Fibroblast of mammary gland (primary cell): ENCODE measurements at places on chromosomes 6 and 20.

- peak; percentile 40 for DNase-seq
Measured at GRCh38 chr6:77448546-77448945, 14.7 kb downstream of the HTR1B start.

DNA sequence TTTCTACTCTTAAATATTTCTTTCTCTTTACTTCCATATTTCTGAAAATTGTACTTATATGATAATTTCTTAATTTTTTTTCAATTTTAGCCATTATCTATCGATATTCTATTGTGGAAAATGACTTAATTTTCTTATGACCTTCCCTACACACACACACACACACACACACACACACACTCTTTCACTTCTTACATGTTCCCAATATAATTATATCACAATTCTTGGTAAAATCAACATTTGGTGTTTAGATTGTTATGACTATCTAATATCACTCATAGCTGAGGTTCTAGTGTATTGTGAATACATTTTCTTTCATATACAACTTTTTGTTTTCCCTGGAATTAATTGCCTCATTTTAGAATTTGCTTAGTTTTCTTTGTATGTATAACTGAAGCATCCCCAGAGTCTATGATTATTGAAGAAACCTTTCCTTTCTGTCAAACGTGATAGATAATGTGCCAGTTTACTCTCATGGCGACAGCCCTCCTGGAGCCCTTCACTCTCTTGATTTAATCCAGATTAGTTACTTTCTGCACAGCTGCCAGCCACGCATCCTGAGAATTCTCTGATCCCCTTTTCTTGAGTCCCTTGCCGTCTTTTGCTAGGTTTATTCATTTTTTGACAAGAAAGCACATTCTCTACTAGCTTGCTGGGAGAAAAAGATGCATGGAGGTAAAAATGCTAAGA, 63.4 kb downstream of the RNF182 start:
- DNase-seq, result no peak

DNA sequence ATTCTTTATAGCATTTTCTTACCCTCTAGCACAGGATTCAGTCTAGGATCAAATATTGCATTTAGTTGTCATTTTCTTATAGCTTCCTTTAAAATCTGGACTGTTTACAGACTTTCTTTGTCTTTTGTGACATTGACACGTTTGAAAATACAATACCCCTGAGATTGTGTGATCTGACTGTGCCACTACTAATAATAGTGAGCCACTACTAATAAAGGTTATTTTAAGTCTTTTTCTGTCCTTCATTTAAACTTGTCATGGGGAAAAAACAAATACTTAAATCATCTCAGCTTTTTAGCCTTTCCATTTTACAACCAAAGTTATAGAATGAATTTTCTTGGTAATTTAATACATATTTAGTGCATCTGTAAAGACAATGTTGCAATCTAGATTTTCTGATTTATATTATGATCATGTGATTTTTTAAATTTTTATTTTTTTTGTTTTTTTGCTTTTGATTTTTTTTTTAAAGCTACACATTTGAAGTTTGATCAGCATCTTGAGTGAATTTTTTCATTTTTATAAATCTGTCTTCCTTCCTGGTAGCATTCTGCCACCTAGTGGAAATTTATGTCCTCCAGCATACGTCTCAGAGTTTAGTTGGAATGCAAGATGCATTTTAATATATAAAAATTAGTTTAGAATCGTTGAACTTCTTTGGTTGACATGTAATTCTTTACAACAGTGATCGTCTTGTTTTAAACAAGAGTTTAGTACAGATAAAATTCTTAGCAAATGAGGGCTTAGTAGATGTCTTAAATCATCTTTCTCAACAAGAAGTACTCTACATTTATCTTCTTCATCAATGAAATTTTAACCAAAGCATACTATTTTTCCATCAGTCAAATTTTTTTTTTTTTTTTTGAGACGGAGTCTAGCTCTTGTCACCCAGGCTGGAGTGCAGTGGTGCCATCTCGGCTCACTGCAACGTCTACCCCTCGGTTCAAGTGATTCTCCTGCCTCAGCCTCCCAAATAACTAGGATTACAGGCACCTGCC, 119.4 kb downstream of the NCOA3 start:
- peak; percentile 77 for DNase-seq

GRCh38 chr20:49140411-49140810, 47.7 kb downstream of the STAU1 start:
- no peak for DNase-seq

GRCh38 chr20:62628691-62629090, 13.6 kb upstream of the SLCO4A1 start:
- no peak for DNase-seq

DNA sequence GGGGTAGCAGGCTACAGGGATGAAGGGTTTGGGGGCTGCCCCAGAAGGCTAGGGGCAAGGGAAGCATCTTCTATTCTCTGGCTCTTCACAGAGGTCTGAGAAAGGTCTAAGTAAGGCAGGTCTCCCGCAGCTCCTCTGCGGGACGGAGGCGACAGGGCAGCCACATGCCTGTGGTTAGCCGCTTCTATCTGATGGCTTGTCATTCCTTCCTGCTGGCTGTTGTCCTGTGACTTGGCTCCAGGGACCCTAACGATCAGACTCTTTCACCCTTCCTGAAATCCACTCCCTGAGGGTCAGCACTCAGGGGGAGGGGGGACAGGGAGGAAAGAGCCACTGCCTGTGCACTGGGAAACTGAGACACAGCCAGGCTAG, 673 bp downstream of the CST7 start:
- DNase-seq, result no peak

DNA sequence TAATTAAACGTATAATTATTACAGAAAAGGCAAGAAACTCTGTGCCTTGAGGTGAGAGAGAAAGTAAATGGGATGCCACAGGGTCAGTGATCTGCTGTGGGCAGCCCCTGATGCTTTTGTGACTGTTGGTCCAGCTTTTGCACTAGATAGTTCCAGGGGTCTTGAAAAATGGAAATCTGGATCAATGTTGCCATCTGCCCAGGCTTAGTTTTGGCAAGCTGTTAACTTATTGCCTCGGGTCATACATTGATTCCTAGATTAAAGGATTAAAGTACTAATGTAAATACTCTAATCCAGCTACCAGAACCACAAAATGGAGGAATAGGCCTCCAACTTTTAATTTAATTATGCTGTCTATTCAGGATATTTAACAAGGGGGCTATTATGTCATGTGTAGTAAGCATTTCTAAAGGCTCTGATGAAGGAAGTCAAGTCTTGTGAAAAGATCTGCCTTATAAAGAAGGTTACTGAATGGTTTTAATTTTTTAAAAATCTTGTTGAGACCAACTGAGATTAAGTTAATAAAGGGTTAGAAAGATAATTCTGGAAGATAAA, 376.0 kb upstream of the HS3ST5 start:
- DNase-seq, result no peak

DNA sequence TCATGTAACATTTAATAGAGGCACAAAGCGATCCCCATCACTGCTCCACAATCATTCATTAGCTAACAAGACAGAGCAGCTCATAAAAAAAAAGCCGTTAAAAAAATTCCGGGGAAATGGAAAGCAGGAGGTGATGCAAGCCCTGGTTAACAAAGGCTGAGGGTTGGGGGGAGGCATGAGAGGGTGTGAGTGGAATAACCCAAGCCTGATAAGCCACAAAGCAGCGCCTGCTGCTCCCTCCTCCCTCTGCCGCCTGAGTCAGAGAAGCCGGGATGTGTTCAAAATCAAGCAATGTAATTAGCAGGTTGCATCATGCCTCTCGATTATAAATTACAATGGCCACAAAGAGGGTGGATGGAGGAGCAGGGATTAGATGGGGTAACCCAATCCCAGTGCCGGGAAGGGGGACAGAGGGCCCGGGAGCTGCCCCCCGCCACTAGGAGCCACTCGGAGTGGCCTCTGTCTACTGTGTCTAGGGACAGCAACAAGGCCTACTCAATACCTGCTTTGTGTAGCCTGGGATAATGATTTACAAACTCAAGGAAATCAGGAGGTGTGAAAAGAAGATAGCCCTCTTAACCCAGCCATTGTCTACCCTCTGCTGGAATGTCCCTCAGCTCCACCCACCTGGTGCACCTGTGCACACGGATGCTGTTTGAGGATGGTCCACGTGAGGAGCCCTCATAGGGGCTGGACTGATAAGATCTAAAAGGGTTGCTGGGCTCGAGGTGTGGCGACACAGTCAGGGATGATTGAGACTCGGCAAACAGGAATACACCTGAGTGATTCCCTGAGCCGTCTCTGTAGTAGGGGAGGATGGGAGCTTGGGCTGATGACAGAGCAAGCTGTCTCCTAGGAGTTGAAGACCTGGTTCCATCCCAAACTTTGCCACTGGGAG, 156.9 kb downstream of the VEGFA start:
- peak; percentile 71 for DNase-seq

DNA sequence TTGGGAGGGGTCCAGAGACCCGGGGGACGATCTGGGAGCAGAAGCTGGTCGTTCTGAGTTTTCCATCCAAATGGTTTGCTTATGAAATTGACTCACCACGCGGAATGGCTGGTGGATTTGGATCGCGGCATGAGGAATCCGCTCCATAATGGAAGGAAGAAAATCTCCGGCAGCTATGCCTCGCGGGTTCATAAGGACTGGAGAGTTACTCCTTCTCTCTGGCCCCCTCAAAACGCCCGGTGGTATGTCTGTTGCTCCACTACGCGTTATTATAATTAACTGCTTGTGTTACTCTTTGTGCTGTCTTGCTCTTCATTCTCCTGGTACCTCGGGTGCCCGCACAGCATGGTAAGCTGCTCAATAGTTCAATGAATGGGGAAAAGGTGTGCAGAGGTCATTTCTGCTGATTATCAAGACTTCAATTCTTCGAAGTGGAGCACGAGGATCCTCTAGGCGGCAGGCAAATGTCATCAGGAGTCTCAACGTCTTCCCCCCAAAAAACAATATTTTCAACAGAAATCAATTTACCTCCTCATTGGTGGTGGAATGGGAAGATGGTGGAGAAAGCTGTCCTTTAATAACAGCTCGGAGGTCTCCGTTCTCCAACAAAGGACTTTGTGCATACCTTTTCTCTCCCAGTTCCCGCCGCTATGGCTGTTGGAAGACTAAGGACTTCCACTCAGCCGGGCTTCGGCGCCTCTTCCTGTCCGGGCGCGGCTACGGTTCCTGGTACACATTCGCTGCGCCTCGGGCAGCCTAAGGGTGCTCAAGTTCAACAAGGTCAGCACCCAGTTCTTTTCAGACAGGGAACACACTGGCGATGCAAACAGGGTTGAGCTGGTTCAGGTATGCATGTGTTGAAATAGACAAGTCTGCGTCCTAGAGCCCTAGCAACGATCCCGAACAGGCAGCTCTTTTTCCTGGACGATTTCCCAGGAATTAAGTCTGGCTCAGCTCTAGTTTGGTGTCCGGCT, 9.2 kb upstream of the PRSS16 start:
- DNase-seq, result no peak

GRCh38 chr6:3471286-3471685, 14.4 kb upstream of the SLC22A23 start:
- DNase-seq, result no peak

DNA sequence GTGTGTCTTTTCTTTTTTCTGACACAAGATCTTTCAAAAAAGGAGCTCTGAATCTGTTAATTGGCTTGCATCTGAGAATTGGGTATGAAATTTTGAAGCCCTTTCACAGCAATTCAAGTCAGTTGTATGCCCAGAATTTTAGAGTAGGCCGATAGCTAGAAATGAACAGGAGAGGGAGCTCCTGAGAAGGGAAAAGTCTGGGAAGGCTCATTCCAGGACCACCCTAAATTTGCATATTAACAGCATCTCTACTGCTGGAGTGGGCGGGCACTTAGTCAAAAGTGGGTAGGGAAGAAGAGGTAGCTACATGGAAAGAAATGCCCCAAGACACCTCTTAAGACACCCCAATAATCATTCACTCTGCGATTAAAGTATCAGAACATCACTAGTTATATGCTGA, 928.3 kb downstream of the TBC1D32 start:
- DNase-seq, result no peak

GRCh38 chr6:20159781-20160540, 52.3 kb downstream of the MBOAT1 start:
- DNase-seq, result no peak

DNA sequence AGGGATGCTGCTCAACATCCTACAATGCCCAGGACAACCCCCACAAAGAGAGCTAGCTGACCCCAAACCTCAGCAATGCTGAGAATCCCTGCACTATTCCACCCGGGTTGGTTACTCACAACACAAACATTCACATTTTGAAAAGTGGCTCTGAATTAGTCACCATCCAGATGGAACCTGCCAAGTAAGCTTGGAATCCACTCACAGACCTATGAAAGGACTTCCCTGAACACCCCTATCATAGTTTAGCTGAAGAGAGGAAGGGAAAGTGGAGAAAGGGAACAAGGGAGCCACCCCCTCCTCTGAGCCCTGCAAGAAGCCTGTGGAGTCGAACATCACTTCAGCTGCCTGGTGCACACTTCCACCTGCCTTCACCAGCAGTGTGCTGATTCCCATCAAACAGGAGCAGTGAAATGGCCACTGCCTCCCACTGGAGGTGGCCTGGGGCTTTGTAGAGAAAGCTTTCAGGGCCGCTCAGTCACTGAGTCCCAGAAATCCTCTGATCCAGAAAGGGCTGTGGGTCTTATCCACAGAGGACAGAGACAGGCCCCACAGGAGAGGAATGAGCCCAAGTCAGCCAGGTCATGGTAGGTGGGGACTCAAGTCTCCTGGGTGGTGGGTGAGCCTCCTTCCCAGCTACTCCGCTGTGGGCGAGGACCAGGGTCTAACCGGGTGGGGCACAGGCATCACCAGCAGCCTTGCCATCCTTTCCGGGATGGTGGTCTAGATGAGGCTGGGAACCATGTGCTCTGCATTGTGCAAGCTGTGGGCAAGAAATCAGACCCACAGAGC, 203.7 kb downstream of the SYNDIG1 start:
- DNase-seq, result peak; percentile 96
